Activated T-cell treated with anti-CD3 and anti-CD28 coated beads for 48 hours (primary cell): ENCODE measurements at places on chromosomes 7 and 10.

DNA sequence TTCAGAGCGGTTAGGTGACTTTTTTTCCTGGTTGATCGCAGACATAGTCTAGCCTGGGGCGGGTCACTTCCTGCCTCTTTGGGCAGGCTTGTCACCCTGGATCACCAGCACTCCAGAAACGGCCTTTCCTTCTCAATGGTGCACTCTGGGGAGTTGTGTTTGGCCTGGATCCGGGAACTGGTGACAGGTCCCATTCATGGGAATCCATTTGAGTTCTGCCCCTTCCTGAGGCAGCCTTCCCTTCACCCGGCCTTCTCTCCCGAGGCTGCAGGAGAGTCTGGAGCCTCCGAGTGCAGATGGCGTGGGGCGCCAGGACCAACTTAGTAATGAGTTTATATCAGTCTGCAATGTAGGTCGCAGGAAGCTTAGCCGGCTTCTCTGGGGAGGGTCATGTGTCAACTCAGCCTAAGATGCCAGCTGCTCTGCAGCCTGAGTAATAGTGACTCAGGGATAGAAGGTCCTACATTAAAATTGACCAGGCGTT is 54.2 kb downstream of the TACR2 start:
- no peak for DNase-seq

DNA sequence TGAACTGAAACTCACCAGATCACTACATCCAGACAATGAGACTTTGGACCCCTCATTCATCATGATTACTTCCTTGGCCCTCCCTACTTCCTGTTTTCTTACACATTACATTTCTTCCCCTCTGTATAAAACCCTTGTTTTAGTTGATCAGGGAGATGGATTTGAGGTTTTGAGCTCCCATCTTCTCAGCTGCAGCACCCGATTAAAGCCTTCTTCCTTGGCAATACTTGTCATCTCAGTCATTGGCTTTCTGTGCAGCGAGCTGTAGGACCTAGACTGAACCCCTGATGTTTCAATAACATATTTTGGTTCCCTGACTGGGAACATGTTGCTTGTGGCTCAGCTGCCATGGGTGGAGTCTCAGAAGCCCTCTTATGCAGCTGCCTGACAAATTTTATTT is 33.1 kb downstream of the NOLC1 start:
- no peak for DNase-seq

- DNase-seq: no peak
These were observed 149.7 kb downstream of the NPSR1 start for GRCh38 chr7:34807548-34808340.

GRCh38 chr7:2527505-2528467 is 8.2 kb downstream of the LFNG start:
- no peak for DNase-seq

GRCh38 chr10:119686465-119687191 is 35.4 kb downstream of the BAG3 start:
- DNase-seq: peak; percentile 83

- no peak for DNase-seq
These were observed 136.8 kb upstream of the MGMT start for GRCh38 chr10:129330211-129330610.

- no peak for DNase-seq
These were observed 50.9 kb downstream of the ADAM12 start for GRCh38 chr10:126337251-126337810.

DNA sequence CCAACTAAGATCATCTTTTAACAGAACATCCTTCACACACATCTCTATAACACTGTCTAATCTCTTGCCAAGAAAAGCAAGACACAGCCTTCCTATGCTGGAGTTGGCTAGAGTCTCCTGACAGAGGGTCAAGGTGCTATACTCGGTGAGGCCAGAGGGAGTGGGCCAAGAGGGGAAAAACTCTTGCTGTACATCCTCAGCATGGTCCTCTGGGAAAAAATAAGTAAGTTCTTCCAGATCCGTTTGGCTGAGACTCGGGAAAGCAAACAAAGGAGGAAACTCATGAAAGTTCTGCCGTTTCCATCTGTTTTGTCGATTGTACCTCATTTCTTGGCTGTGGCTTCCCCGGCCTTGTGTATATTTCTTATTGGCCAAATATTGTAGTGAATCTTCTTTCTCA is 33.9 kb downstream of the VWDE start:
- no peak for DNase-seq

DNA sequence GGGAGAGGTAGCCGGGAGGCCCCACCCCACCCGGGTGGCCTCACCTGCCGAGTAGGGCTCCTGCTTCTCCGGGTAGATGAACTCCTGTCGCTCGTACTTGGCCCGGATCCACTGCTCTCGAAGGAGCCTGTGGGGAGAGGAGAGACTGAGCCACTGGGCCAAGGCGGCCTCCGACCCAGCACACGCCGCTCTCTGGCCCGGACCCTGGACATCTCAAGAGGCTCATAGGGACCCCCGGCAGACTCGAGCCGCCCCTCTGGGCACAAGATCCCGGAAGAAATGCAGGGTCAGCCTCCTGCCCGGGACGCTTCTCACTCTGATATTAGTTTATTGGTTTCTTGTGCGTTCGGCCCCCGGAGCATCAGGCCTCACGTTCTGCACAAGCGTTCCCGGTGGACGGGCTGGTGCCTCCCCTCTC is 34.5 kb downstream of the ADAP1 start:
- DNase-seq: no peak

GRCh38 chr7:159211540-159212182 is 67.0 kb upstream of the VIPR2 start:
- DNase-seq: no peak

- DNase-seq: no peak
These were observed 200.3 kb upstream of the LYZL2 start for GRCh38 chr10:30829901-30830300.

- DNase-seq: no peak
These were observed 40.4 kb downstream of the ICA1 start for GRCh38 chr7:8221567-8221966.

DNA sequence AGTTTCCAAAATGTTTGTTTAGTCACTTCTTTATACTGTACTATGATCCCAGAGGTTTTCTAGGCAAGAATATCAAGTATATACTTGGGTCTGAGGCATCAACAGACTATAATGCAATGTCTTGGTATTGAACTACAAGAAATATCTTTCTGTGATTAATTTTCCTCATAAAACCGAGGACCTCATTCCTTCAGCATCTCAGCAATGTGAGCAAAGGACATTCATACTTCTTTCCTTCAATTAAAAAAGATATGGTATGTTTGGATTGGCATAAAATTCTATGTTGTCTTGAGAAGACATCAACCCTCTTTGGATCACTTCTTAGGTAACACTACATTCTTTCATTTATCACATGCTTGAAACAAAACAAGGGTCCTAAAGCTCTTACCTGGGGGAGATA is 524.5 kb downstream of the PHTF2 start:
- DNase-seq: no peak

DNA sequence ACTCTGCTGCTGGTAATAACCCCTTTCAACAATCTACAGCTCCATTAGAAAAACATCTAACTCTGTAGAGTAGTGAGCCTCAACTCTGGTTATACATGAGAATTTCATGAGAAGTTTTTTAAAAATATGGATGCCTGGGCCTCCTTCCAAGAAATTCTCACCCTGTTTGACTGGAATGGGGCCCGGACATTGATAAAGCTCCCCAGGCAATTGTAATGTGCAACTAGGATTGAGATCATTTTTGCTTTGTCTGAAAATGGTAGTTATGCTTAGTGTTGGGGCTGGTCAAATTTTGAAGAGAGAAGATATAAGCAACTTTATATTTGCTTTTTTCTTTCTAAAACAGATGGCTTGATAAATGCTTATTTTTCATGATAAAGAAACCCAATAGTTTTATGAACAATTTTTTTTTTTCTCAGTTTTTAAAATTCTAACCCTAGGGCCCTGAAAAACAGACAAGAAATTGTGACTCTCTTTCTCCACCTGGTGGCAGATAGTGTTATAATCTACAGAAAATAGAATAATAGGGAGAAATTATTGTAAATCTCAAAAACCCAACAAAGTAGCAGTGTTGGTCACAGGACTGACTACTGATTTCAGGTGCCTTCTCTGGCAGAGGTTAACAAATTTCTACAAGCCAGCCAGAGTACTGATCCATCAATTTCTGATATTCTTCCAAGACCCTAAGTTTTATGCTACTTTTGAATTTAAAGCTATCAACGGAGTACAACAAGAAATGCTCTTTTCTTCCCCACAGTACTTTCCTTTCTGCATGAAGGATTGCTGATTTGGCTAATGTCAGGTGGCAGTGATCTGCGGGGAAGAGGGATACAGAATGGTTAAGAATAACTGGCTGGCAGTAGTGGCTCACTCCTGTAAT is 174.8 kb downstream of the DKK1 start:
- DNase-seq: no peak

DNA sequence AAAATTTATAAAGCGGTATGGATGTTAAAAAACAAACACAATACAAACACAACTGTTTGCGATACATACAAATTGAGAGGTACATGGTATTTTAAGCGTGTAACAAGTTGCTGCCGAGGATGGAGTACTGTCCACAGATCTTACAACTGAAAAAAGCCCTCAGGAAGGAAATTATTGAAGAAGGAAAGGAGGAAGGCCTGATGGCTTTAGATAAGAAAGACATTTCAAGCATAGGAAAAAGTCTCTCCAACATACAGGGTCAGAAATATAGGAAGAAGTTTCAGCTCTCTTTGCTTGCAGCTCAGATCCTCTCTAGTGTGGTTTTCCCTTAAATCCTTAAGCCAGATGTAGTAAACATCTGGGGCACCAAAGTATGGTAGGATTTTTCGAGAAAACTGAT is 25.0 kb downstream of the RBM28 start:
- DNase-seq: no peak

- no peak for DNase-seq
These were observed 56.6 kb downstream of the ELMO1 start for GRCh38 chr7:37391791-37392672.

DNA sequence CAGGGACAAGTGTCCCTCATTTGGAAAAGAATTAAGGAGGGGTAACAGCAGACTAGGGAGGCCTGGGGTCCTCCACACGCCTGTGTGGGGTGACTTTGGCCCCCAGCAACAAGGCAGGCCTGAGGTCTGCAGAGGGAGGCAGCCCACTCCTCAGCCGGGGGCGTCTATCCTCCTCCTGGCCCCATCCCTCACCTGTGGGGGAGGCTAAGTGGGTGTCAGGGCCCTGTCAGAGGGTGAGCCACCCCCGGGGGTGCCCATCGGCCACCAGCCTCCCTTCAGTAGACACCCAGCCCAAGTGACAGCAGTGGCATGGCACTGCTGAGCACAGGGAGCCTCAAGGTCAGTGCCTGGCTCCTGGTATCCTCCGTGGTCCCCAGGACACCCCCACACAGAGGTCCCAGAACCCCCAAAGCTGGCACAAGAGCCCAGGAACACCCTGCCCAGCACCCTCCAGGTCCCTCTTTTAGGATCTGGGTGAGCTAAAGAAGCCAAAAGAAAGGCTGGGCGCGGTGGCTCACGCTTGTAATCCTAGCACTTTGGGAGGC is 693 bp upstream of the FXYD4 start:
- DNase-seq: no peak

GRCh38 chr7:129089521-129090212 is 34.8 kb upstream of the TNPO3 start:
- DNase-seq: no peak

- no peak for DNase-seq
These were observed 520 bp upstream of the WNT2 start for GRCh38 chr7:117323305-117323850.

DNA sequence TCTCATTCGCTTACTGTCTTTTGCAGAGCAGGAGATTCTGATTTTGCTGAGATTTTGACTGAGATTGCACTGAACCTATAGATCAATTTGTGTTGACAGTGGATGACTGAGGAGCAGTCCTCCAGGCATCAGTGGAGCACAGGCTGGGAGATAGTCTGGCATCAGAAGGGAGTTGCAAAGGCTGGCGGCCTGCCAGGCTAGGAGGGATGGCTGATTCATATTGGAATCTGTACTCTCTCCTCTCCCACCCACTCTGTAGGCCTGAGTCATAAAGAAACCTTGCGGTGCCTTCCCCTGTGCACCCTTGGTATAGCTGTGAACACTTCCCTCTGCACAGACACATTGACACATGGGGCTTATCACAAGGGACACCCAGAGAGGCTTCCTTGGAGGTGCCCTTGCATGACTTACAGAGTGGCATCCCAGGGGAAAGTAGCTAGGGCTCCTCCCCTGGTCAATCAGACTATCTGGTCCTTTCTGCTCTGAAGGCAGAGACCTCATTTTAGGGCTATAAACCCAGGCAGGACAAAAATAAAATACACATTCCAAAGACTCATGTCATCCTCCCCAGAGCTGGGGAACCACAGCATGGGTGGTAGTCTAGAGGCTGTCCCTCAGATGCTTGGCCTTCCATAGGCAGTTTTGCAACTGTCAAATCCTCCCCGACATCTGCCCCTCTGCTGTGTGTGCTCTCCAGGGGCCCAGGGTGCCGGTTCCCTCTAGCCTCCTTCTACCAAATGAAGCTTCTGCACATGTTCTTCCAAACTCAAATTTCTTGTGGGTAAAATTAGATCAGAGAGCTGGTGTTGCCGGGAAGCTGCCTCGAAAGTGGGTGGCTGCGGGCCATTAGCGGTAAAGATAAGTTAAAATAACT is 37.4 kb upstream of the EEPD1 start:
- peak; percentile 81 for DNase-seq

- no peak for DNase-seq
These were observed 9.1 kb downstream of the SEM1 start for GRCh38 chr7:96700516-96700915.
